ENCODE measurements at places on chromosomes 3 and 15.

GRCh38 chr3:194306109-194306686 lies 44.9 kb downstream of the CPN2 start:
- DNase-seq = no peak

- DNase-seq = no peak
These were observed 234.1 kb upstream of the FEZF2 start for GRCh38 chr3:62607287-62608029.

DNA sequence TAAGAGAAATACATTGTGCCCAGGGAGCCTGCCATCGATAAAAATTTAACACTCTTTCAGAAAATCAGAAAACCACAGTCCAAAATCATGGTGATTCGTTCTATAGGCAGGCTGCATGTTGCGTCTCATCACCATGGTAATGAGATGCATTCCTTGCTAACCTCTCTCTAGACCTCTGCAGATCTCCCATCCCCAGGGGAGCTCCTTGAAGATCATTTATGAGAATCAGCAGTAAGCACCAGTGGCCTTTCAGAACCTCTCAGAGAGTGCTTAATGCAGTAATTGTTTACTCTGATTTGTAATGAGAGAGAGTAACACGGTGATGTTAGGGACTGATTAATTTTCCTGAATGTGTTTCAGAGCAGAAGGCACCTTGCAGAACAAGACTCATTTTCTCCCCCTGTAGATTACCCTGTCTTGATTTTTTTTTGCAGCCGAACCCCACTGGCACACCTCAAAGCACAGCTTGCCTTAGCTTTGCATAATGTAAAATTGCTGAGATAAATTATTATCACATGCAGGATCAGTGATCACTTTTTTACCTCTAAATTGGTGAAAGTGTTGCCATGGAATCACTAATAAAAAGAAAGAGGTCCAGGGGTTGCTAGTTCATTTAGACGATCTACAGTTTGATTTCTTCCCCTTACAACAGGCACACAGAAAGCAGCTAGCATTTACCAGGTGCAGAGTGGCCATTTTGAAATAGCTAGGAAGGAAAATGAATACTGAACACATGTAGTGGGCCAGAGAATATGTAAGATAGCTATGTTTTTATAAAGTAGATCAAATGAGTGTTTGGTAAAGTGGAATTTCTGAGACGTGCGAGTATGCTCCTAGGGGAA lies 98.9 kb upstream of the CHL1 start:
- peak; percentile 82 for DNase-seq

- no peak for DNase-seq
These were observed 32.2 kb downstream of the GOLGA6L10 start for GRCh38 chr15:82317091-82317489.

Measured in NCI-H524 treated with DMSO at 0.1 percent for 48 hours (cell line).